Activated CD8-positive, alpha-beta memory T cell treated with anti-CD3 and anti-CD28 coated beads, Interleukin-2, amount 50 U/mL, for 4 hours (primary cell): ENCODE measurements at places on chromosomes 13 and 19.
A peak's percentile ranks its signal among the peaks of the same experiment; 100 is the strongest.

GRCh38 chr13:29993716-29994488, 143.5 kb upstream of the UBL3 start:
- DNase-seq: no peak

DNA sequence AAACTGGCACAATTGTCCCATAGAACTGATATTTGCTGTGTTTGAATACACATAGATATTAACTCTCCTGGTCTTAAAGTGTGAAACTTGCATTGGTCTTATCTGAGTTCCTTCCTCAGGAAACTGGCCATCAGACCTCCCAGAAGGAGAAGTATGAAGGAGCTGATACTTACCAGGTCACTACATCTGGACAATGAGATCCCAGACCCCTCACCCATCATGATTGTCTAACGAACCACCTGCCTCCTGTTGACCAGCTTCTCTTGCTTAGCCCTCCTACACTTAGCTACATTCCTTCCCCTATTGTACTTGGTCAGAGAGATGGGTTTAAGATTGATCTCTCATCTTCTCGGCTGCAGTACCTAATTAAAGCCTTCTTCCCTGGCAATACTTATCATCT, 413.3 kb downstream of the KCTD12 start:
- no peak for DNase-seq

DNA sequence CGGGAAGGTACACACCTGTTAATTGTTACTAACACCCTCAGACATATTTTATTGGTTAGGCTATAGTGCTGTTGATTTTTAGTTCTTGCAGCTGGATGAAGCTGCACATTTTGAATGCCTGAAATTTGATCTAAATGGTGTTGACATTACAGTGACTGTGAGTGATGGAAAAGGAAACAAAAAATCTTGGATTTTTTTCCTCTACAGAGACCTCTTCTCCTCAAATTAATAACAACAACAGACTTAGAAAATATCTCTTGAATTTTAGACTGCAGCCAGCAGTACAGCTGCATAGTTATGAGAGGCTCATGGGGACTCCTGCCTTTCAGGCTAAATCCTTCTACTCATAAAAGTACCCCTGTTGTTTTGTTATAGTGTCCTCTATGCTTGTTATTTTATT, 500.5 kb upstream of the SPRY2 start:
- no peak for DNase-seq

DNA sequence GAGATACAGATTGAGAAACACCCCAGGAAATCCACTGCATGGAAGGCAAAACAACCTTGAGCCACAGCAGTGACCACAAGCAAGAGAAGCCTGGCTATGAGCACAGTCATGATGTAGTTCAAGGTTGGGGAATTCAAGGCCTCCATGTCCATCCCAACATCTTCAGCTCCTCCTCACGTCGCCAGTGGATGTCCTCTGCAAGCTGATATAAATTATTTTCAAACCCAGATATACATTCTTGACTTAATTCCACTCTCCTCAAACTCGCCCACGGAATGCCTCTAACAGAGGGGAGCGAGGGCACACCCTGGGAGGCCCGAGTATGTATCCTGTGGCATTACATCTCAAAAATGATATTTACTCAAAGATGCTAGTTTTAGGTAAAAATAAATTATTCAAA, 105.5 kb downstream of the SHISA2 start:
- DNase-seq: no peak

GRCh38 chr13:34127523-34127922, 309.6 kb downstream of the RFC3 start:
- no peak for DNase-seq

DNA sequence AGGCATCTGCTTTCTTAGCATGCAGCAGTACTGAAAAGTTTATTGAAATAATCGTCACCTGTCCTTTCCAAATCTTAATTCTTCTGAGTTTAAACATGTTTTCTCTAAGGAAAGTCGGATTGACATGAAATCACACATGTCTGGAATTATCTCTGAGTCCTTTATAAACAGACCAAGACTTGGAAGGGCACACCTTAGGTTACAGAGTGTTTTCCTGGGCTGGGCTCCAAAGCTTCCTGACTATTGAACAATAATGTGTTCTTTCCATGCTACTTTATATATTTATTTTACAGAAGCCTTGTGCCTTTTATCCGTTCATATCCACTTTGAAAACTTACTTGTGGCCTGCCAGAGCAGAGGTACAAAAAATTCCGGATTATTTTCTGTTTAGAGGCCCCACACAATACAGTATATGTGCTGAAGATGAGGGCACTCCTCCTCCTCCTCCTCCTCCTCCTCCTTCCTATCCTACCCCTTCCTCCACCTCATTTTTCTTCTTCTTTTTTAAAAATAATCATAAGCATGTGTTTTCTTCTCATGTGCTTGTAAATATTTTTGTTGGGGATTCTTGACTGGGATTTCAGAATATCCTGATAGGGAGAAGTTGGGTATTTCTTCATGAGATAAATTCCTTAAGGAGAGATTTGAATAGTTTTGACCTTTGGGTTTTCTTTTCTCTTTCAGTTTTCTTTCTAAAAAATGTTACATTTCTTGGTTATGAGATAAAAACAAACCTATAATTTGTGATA, 52.3 kb downstream of the LRCH1 start:
- no peak for DNase-seq

DNA sequence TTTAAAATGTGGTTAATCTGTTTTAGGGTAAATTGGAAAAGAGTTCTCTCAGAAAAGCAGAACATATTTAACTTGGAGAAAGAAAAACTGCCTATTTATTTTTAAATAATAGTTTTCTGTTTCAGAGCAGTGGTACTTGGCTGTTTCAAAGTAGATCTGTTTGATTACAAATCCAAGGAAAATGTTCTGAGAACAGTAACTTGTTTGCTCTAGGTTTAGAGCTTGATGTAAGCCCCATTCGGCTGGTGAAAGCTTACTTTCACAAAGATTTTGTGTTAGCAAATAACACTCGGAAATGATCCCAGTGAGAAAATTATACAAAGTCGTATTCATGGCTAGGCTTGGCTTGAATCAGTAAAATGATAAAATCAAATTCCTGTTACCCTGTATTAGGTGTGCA, 395.8 kb upstream of the GPC6 start:
- no peak for DNase-seq

DNA sequence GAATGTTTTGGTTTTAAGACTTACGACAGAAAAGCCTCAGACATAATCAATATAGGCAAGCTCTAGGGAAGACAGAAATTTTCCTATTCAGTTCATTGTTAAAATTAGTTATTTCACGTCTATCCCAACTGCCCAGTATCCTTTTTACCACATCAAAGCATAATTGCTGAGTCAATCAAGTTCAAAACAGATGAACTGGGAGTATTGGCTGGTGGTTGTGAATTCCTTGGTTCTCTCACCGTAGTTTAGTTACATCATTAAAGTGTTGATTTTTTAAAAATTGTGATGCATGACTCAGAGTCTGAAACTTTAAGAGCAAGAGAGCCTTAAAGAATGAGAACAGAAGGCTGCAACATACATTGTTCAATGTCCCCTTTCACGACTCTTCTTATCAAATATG, 143.3 kb upstream of the FREM2 start:
- no peak for DNase-seq

- no peak for DNase-seq
Observed at GRCh38 chr13:46468570-46469463, 81.8 kb upstream of the RUBCNL start.

DNA sequence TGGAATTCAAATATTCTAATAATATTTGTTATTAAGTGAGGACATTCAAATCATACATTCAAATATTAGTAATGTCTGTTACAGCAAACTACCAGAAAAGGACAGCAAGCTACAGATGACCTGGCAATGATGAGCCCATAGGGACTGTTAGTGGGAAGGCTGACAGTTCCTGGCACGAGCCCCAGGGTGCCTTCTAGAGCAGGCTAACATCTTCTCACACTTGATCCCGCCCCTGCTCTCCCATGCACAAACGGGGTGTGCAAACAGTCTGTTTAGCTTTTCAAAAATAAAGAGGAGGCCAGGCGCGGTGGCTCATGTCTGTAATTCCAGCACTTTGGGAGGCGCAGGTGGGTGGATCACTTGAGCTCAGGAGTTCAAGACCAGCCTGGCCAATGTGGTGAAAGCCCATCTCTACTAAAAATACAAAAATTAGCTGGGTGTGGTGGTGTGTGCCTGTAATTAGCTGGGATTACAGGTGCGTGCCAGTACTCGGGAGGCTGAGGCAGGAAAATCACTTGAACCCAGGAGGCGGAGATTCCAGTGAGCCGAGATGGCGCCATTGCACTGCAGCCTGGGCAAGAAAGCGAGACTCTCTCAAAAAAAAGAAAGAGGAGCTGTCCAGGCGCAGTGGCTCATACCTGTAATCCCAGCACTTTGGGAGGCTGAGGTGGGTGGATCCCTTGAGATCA, 9.6 kb upstream of the GARRE1 start:
- DNase-seq: no peak

GRCh38 chr19:33524024-33524664, 2.6 kb upstream of the PEPD start:
- no peak for DNase-seq

DNA sequence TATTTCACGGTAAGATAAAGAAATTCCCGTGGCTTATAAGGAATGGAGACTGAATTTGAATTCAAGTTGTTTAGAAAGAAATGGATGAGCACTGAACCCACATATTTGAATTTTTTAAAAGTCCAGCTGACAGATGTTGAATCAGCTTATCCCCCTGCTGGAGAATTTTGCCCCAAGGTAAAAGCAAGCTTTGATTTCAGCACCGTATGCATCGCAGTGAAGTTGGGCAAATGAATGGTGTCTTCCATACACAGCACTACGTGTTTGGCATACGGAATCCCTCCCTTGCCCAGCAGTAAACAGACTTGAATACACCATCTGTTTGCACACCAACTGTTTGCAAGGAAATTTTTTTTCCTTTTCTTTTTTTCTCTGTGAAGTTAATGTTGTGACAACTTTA, 77.5 kb upstream of the PEG3 start:
- DNase-seq: no peak

- DNase-seq: peak; percentile 66
Observed at GRCh38 chr19:1503089-1503924, 9.5 kb downstream of the ADAMTSL5 start.

- no peak for DNase-seq
Observed at GRCh38 chr13:28489524-28489931, 5.4 kb downstream of the FLT1 start.

- no peak for DNase-seq
Observed at GRCh38 chr19:31543456-31543855, 194.2 kb upstream of the TSHZ3 start.

- no peak for DNase-seq
Observed at GRCh38 chr19:46351241-46352041, 4.6 kb downstream of the PPP5C start.

GRCh38 chr19:37977391-37977790, 70.4 kb downstream of the SIPA1L3 start:
- no peak for DNase-seq

DNA sequence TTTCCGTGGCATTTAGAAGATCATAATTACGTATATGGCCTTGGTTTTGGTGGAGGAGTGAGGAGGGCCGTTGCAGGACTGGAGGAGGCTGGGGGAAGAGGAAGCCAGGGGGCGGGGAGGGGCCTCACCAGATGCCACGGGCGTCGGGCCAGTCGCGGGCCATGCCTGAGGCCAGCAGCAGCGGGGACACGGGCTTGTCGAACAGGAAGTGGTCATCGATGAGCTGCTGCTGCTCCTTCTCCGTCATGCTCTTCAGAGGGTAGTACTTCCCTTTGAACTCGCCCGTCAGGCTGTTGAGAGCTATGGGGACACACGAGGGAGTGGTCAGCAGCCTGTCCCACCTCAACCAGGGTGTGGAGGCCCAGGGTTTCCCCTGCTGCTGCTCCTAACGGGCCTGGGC, 11.1 kb downstream of the CKM start:
- DNase-seq: no peak

DNA sequence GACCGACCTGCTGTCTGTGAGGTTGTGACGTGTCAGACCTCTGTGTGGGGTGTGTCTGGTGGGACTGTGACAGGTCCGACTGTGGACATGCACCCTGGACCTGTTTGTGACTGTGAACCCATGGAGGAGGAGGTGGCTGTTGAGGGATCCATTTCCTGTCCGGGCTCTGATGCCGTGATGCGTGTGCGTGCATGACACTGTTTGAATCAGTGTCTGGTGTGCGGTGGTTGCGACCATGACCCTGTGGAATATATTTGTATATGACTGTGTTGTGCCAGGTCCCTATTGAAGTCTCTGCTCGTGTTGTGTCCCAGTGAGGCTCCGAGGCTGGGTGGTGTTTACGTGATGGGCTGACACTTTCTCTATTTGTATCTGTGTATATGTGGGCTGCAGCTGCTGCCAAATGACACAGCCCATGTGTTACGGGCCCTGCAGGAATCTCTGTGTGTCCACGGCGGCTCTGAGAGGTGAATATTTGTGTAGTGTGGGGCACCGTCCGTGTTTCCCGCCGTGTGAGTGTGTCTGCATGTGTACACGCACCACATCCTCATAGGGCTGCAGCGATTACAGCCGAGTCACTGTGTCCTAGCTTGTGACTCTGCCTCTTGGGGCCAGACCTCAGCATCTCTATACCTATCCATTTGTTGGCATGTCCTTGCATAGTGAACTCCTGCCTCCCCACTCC, 18.3 kb downstream of the CCDC97 start:
- DNase-seq: no peak

GRCh38 chr19:15432018-15432494, 13.3 kb upstream of the AKAP8L start:
- DNase-seq: peak; percentile 31

DNA sequence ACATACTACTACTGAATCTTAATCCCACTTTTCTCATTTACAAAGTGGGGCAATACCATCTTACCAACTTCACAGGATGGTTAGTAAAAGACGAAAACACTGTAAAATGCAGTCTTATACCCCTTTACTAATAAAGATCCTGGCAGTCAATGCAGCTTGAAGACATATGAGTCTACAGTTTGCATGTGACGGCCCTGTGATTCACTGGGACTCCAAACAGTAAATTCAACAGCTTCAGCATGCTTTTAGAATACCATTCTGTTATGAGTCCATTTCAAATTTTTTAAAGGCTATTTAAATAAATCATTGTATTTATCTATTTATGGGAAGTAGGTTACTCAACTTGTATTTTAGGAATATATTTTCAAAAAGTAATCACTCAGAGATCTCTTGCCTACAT, 629.1 kb downstream of the LIG4 start:
- no peak for DNase-seq

DNA sequence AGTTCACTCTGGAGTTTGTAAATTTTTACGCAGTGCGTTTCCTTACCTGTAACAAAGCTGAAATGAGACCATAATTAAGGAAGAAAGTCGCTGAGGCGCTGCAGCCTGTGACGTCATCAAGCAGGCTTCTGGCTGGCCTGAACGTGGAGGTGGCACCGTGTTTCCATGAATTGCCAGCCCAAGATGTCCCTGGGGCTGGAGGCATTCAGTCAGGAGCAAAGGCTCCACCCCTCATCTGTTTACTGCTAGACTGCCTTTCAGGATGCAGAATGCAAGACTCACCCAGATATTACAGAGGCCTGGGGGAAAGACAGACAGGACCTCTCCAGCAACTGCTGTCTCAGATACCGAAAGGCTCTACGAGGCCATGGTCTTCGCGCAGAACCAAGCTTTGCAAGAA, 424.6 kb downstream of the TSHZ3 start:
- no peak for DNase-seq
